ENCODE measurements at places on chromosomes 7 and 10.

DNA sequence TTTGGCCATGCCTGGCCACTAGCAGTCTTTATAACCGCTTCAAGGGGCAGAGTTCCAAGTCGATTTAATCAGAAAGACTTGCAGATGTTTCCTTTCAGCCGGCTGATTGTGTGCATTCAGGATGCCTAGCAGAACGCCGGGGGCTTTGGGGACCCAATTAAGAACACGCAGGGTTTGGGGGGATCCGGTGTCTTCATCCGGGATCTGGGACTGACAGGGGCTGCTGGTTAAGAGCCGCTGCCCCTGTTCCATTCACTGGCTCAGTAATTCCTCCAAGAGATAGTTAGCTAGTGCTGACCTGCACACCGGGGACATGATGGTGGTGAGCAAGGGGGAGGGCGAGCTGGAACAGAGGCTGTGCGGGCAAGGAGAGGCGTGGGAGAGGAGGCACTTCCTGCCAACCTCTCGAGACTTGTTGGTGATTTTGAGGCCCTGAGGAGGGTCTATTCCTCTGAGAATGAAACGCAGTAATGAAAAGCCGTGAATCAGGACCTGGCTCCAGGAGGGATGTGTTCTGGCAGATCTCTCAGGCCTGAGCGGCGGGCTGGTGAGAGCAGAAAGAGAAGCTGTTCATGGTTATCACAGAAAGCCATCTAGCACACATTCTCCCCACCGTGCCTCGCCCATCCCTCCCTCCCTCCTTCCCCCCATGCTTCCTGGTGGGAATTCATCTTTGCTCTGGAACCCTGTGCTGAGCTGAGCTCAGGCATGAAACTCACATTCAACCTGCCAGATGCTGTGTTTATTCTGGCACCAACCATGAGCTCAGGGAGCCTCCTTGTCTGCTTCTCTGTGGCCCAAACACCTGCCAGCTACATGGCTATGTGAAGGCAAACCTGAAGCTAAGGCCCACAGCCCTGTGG is 152.0 kb downstream of the CCDC3 start:
- DNase-seq: peak; percentile 42

- DNase-seq: no peak
Observed at GRCh38 chr7:1344421-1344820, 111.7 kb downstream of the UNCX start.

DNA sequence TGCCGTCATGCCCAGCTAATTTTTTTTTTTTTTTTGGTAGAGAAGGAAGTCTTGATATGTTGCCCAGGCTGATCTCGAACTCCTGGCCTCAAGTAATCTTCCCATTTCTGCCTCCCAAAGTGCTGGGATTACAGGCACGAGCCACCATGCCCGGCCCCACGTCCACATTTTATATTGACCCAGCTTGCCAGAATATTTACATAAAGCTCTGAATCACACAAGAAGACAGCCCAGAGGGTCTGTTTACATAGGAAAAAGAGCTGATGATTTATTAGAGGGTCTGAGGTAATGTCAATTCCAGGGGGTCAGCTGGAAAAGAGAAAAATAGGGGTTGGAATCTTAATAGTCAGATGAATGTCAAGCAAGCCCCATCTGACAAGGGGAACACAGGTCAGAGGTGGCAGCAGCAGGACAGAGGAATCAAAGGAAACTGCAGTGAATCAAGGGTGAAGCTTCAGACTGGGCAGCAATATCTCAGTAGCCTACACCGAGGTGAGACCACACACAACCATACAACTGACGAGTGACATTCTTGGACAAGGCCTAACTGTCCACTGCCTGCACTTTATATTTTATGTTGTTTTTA is 15.8 kb upstream of the SLF2 start:
- DNase-seq: peak; percentile 41

DNA sequence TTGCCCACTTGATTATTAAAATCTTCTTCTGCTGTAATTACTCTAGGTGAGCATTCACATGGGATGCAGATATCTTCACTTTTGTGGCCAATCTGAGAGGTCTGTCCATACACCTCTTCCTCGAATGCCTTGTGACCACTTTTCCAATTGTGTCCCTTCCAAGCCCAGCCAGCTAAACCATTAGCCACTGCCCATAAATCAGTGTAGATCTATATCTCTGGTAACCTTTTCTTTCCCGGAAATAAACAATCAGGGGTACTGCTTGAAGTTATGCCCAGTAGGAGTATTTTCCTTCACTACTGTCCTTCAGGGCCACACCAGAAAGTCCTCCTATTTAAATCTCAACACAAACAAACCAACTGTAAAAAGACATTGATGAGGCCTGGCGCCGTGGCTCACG is 104.6 kb upstream of the KCNMA1 start:
- DNase-seq: no peak

DNA sequence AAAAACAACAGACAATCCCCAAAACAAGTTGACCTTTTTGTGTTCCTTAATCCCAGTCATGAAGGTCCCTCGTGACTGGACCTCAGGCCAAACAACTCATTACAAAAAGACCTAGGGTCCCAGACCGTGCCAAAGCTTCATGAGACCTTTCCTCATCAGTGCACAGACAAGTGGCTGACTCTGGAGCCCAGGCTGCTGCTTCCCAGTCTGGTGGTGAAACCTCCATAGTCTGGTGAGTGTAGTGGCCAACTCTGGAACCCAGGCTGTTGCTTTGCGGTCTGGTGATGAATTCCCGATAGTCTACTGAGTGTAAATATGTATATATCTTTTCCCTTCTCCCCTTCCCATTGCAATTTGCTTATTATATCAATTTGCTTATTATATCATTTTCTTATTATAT is 22.1 kb upstream of the SLC18A3 start:
- no peak for DNase-seq

- DNase-seq: no peak
Observed at GRCh38 chr10:110528224-110528996, 30.7 kb downstream of the DUSP5 start.

DNA sequence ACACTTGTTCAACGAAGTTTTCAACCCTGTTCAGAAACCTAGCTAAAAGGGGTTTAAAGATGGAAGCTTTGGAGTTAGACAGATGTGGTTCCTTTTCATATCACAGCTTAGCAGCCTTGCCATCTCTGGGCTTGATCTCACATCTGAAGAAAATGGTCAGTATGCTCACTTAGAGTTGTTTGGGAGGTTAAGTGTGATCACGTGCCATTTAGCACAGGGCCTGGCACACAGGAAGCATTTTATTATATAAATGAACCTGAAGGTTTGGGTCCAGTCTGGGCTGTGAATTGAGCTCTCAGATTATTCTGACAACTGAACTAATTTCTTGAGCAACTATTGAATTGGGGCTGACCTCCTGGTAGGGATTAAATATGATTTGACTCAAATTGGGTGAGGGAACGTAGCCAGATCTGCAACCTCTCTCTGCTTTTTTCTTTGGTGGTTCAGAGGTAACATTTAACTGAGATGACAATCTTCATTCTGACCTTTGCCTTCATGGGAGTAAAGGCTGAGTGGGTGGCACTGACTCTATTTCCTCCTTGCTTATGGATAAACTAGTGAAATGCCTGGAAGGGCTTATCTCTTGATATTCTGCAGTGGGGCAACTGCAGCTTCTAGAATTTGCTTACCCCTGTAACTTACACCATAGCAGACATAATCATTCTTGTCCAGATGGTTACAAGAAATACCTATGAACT is 10.2 kb upstream of the HKDC1 start:
- DNase-seq: no peak

DNA sequence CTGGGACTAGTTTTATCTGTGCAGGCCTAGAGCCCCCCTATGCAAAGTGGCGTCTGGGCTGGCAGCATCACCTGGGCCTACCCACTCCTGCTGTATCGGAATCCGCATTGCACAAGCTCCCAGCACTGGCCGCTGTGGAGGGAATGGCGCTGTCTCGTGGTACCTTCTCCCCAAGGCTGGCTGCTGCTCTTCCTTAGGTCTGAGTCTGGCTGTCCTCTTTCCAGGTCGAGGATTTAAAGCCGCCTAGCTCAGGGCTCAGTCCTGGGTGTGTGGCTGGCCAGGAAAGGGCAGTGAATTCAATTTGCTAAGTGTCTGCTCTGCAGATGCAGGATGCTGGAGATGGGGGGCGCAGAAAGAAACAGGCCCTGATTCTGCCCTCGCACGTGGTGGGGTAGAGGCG is 44.7 kb downstream of the MGMT start:
- no peak for DNase-seq

- no peak for DNase-seq
Observed at GRCh38 chr10:68333440-68334431, 1.0 kb upstream of the PBLD start.

GRCh38 chr10:77926566-77927401 is at the start of gene DLG5:
Gene DLG5, minus strand, starts transcription at chr10:77926755. Its CDS starts 235 bp downstream, at chr10:77926520.
- no peak for DNase-seq

DNA sequence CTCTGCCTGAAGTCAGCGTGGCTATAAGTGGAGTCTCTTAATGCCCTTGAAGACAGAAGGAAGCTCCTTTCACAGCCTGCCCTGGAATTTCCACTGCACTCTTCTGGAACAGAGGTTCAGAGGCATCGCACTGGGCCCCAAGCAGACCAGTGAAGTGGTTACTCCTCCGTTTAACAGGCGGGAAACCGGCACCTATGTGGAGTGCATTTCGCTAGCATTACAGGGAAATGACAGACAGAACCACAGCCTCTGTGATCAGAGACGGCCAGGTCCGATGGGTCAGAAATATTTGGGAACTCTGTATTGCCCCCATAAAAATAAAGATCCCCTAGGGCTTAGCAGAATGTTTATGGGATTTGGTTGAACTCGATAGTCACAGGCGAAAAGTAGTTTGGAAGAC is 406.9 kb upstream of the PRKCQ start:
- DNase-seq: no peak

DNA sequence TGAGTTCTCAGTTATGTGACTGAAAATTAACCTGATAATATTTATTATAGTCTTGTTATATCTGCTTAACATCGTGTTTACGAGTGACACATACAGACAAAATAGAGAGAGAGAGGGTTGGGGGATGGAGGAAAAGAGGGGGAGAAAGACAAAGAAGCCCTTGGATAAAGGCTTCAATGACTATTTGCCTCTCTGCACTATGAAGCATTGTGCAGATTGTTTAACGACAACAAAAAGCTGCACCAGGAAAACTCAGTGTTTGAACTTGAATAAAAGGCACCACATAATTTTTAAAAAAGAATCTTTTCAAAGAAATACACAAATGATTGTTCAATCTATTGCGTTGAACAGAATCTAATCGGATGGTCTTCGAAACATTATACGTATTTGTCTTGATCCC is 27.8 kb downstream of the MAGI2 start:
- no peak for DNase-seq

All from SHP77 (cell line).